ENCODE measurements at places on chromosomes 6 and 20.

DNA sequence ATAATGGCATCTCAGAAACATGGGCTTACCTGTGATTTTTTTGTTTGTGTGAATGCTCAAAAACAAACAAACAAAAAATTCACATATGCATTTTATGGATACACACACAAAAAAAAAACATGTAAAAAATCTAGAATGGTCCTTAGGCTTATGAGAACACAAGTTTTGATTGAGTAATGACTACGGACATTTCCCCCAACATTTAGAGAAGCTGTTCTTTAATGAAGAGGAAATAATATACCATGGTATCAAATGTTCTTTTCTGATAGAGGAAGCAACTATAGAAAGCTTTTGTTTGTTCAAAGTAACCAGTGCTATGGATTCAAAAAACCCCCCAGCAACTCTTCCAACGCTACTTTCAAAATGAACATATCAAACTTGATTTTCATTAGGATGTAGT is 8.6 kb upstream of the CALHM6 start:
- no peak for DNase-seq

- DNase-seq: no peak
These were observed 213.9 kb upstream of the SULF2 start for GRCh38 chr20:47999166-47999565.

DNA sequence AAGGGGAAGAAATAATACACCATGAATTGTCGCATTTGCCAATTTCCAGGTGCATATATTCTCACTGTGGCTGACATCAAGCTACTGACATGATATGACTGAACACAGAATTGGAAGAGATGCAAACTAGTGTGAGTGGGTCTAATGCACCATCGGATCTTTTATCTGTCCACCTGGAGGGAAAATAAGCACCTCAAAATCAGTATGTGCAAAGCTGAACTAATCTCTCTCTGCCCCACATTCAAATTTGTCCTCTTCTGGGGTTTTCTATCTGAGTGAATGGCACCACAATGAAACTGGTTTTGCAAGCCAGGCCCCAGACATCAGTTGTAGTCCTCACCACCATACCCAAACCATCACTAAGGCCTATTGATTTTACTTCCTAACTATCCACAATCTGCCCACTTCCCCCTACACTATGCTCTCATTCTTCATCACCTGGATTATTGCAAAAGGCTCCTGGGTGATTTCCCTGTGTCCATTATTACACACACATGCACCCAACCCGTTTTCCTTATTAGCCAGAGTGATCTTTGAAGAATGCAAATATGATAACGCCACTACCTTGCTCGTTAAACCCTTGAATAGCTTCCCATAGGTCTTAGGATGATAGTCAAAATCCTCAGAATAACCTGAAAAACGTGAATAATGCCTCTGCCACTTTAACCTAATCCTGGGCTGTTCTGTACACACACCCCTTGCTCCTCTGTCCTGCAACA is 159.0 kb upstream of the GMDS start:
- no peak for DNase-seq

DNA sequence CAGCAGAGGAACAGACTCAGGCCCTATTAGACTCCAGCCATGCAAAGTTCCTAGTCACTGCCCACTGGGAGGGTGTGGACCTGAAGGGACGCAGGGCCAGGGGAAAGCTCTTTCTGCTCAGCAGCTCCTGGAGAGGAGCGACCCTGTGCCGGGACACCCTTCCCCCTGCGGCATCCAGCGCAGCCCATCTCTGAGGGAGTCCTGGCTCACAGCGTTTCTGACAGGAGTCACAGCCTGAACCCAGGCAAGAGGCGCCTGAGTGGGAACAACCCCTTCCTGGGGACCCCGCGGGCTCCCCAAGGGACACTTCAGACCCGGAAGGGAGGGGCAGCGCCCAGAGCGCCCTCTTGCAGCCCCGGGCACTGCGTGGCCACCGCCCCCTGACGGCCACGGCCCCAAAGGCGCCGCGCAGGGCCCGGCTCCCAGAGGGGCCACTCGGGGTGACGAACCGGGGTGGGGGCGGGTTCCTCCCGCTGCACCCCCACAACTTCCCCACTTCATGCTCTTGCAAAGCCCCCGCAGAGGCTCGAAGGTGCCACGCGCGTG is 862 bp downstream of the UCKL1 start:
- peak; percentile 90 for DNase-seq

- DNase-seq: no peak
These were observed 23.1 kb upstream of the DNAAF9 start for GRCh38 chr20:3430376-3431069.

- DNase-seq: no peak
These were observed 1.6 kb upstream of the ARMC2 start for GRCh38 chr6:108846628-108847027.

GRCh38 chr6:70198785-70199184 is 104.1 kb downstream of the COL9A1 start:
- no peak for DNase-seq

DNA sequence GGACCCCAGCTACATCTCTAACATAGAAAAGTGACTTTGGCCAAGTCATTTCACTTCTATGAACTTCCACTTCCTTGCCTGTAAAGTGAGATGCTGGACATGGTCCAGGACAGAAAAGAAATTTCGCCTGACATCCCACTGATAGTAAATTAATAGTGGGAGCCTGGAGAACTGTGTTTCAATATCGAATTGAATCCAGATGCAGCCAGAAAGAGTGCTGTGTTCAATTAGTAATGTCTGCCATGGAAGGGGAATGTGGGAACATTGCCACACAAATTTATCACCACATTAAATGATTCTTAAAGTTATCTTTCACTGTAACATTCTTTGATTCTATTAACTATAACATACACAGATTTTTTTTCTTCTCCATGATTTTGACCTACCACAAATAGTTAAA is 255.0 kb downstream of the HACE1 start:
- no peak for DNase-seq

Data from H7 (cell line).